ENCODE measurements at places on chromosomes 16 and 17.

- DNase-seq = no peak
Measured at GRCh38 chr16:88317613-88317965, 65.2 kb upstream of the ZNF469 start.

DNA sequence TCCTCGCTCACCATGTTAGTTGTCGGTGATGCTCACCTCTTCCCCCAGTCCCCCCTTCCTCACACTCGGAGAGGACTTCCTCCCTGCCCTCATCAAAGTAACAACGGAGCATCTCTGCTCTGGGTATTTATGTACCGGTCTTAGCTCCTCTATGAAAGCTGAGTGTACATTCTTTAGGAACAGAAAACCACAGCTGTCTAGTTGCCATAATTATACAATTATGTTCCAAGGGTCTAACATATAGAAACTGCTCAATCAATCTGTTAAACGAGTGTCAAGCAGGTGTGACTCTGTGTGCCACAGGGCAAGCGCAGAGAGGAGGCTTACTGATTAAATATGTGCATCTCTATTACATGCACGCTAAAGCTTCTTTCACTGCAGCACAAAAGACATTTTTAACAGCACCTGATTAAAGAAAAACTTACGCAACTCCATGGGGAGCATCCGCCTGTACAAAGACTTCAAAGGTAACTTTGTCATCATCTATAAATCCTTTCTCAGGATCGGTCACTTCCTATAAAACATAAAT lies 37.8 kb downstream of the LITAFD start:
- no peak for DNase-seq

- no peak for DNase-seq
Measured at GRCh38 chr17:5000237-5000639, 2.5 kb downstream of the KIF1C start.

DNA sequence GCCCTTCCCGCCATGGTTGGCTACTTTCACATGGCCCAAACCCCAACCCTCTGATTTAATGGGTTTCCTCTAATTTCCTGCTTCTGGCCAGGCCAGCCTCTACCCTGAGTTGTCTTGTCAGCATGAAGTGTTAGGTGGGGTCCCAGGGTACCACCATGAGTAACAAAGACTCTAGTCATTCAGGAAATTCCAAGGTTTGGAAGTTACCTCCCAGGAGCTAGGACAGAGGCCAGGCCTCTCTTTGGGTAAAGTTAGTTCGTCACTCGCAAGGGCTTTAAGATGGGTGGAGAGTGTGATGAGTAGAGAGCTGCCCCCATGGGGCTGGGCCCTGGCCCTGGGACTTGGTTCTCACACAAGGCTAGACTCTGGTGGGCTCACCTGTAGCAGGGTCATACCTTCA lies 54.6 kb downstream of the PLD6 start:
- DNase-seq = no peak

- no peak for DNase-seq
Measured at GRCh38 chr17:61149862-61150362, 249.7 kb upstream of the TBX2 start.

DNA sequence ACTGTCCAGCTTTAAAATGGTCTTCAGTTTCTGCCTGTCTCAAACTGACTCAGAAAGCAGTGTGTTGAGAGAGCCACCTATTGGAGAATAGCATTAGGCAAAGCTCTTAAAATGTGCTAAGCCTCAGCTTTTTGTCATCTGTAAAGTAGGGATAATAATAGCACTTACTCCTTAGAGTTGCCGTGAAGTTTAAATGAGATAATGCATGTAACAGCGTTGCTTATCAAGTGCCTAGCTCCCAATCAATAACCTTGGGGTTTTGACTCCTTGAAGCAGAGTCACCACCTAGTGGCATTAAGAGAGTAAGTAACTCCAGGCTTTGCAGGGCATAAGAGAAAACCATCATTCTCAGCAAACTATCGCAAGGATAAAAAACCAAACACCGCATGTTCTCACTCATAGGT lies 163.3 kb downstream of the HS3ST2 start:
- DNase-seq = no peak

DNA sequence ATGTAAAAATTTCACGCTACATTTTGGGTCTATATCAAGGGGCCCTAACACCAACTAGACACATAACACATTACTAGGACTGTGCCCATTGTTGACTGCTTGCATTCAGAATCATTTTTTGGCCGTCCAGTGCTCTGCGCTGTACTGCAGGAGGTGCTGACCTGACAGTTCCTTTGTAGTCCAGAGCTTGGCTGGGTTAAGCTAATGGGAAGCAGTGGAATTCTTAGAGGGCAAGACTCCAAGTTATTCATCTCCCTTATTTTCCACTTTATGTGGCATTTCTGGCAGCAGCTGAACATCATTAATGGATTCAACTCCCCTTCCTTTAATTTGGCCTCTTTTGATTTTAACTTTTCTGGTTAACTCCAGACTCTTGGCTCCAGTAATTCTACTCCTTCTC lies 351.7 kb downstream of the CDH8 start:
- no peak for DNase-seq

DNA sequence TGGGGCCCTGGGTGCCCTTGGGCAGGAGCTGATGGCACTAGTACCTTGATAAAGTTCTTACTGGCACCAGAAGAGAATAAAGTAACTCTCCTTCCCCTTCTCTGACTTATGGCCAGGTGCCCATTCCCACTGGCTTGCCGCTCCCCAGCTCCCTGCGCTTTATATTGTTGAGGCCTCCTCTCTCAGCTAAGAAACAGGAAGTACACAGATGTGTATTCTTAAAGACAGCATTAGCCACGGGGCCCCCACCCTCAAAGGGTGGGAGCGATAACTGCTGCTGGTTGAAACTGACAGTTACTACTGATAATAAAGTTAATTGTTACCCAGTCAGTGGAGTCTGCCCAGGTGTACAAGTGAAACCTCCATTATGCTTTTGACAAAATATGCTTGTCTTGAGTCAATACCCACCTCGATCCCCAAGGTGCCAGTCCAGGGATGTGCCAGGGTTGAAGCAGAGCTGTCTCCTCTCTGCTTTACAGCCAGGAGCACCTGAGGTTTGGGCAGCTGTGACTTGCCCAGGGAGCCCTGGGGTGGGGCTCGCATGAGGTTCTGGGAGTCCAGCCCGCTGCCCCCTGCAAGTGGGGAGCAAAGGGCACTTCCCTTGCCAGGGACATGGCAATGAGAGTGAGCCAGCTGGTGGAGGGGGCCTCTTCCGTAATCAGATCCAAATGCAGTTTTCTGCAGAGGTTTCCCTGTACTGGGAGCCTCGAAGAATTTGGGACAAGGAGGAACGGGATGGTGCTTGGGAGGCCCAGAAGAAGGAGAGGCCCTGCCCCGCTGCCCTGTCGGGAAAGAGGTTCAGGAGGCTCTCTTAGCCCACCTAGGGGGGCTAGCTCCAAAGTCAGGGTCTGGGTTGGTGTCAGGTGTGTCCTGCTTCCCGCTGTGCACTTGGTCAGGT lies 5.4 kb upstream of the CLDN9 start:
- DNase-seq = no peak

- no peak for DNase-seq
Measured at GRCh38 chr17:60311936-60312335, 80.0 kb downstream of the USP32 start.

DNA sequence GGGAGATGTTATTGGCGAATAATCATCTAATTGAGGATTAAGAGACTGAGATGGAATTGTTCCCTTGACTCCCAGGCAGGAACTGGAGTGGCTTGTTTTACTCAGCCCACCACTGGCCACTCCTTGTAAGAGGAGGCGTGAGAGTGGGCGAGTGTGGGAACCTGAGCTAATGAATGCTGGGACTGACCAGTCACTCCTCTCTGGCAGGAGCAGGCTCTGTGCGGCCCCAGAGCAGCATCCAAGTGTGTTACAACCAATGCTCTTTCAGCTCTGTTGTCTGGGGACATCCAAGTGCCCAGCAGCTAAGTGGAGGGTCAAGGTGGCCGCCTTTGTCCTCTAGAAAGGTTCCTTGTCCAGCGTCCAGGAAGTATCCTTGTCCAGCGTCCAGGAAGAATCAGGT lies 739.9 kb downstream of the CDH8 start:
- no peak for DNase-seq

DNA sequence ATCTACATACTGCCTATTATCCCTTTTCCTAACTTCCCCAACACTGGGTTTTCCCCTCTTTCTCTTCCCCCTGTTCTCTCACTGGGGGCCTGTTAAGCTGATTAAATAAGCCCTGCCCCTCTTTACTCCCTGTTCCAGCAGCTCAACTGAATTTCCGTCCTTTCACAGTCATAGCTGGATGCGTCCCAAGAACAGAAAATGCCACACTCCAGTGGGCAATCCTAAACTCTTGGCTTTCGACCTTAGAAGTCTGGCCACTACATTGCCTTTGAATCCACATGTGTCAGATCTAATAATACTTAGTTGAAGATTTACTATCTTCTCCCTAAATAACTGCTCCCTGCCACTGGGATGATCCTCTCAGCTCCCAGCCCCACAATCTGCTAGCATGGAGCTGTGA lies 34.5 kb downstream of the KCNJ16 start:
- no peak for DNase-seq

DNA sequence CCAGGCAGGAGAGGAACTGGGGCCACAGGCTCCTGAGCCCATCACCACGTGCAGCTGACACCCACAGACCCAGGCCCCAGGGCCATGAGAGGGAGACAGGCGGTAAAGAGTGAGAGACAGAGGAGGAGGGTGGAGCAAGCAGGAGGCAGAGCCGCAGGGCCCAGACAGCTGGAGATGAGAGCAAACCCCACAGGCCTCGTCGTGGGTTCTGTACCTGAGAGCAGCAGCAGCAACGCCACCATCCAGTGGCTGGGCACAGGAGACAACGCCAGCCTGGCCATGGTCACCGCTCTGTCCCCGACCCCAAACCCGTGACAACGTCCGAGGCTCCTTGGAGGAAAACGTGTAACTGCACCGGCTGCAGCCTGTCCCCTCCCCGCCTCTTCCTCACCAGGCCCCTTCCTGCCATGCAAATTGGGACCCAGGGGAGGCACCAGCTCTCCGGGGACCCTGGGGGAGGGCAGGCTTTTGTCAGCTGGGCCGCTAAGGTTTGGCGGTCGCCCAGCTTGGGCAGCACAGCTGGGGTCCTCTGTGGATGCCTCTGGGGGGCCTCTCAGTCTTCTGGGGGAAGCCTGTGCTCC lies at the start of gene CD79B:
Gene CD79B (minus strand): TSS at position 351 of the 581 bp plus-strand sequence. CDS start 70 bp downstream, at position 281.
- DNase-seq = peak; percentile 62

- DNase-seq = no peak
Measured at GRCh38 chr16:55925242-55925641, 50.1 kb upstream of the CES5A start.

- no peak for DNase-seq
Measured at GRCh38 chr17:51045621-51046020, 75.0 kb downstream of the SPAG9 start.

DNA sequence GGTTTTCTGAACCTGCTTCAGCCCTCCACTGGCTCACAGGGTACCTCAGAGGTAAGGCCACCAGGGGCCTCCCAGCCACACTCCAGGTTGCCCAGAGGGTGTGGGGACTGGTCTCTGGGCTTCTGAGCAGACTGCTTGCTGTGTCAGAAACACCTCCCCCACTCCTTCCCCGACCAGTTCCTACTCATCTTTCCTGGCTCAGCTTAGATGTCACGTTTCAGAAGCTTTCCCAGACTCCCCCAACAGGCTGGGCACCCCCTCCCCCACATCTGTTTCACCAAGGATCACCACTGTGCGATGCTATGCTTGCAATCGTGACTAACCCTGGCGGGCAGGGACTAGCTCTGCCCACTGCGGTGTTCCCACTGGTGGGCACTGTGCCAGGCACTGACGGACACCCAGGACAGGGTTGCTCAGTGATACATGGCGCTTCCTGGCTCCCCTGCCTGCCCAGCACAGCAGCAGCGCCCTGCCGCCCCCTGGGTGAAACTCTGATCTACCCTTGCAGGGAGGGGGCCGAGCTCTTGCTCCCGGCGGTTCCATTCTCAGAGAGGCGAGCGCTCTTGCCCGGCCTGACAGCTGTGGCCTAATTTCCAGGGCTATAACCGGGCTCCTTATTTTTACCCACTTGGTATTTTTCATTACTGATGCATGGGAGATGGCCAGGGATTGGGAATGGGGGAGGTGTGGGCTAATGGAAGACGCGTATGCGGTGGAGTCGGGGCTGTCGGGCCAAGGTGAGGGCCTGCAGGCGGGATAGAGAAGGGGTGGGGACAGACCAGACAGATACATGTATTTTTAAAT lies 29.4 kb upstream of the MTSS2 start:
- DNase-seq = no peak

DNA sequence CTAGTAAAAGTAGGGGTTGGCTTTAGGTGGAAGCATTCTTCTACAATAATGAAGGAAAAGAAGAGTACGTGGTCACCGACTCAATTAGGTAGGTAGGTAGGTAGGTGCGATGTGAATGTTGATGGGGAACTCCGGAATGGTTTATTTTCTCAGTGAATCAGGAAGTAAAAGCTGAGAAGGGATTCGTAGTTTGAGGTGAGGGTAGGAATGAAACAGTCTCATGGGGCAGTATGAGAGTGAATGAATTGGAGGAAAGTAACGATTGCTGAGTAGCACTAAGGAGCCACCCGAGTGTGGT lies 13.9 kb downstream of the PER1 start:
- DNase-seq = no peak

- DNase-seq = no peak
Measured at GRCh38 chr16:86669285-86669805, 91.0 kb downstream of the FOXL1 start.

DNA sequence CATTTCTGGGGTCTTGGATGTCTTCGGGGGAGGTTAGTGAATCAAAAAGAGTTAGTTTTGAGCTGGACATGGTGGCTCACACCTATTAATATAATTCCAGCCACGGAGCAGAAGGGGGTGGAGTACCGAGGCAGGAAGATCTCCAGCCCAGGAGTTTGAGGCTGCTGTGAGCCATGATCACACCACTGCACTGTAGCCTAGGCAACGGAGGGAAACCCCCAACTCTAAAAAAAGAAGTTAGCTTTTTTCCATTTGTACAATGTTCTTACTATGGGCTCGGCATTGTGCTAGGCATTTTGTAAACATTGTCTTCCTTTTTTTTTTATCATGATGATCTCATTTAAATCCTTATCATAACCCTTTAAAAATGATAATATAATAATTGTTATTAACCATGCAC lies 8.3 kb upstream of the SNF8 start:
- DNase-seq = peak; percentile 20

DNA sequence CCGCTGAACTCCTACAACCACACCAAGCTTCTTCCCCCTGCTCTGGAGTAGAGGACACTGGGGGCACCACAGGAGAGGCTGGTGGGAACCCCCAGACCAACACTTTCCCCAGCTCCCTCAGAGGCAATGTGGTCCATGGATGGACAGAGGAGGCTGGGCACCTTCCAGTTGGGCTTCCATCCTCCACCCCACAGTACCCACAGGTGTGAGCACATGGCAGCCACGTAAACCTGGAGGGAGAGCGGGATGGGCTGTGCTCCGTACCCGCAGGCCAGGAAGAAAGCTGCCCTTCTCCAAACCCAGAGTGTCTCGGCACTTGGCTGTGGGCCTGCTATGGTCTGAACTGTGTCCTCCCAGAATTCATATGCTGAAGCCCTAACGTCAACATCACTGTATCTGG lies 1.7 kb downstream of the SGSH start:
- DNase-seq = no peak

Data from CD4-positive, alpha-beta T cell treated with Interferon gamma for 1 hour (primary cell).